ELF-1 (cell line): ENCODE measurements at places on chromosomes 6 and 20.

DNA sequence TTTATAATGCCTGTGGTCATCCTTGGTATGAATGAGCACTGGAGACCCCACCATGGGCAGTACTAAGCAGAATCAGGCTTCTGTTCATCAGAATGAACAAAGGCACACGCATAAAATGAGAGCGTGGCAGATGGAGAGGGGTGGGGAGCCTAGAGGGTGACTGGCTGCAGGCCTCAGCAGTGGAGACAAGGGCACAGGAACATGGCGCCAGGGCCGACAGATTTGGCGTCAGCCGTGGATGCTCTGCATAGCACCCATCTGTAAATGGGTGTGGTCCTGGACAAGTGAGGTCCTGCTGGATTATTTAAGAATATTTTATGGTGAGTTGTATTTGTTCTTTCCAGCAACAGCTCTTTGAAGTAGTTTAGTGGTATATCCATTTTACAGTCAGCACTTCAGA, 33.1 kb downstream of the E2F3 start:
- no peak for DNase-seq

GRCh38 chr20:38001981-38002380, 31.3 kb downstream of the TTI1 start:
- no peak for DNase-seq

GRCh38 chr6:154815938-154816820, 83.0 kb downstream of the SCAF8 start:
- DNase-seq, result no peak

DNA sequence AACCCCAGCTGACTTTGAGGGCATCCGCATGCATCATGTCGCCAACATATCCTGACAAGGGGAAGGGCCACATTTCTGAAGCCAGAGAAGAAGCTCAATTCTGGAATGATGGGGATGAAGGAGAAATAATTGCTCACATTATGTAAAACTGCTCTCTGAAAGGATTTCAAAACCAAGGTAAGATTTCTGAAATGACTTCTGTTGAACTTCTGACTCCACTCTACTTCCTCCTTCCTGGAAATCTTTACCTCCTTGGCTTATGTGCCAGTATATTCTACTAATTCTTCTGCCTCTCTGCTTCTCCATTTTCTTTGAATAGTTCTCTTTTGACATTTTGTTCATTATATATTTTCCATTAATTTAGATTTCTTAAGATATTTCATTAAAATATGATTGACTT, 31.9 kb downstream of the HLA-DPB1 start:
- DNase-seq, result no peak

DNA sequence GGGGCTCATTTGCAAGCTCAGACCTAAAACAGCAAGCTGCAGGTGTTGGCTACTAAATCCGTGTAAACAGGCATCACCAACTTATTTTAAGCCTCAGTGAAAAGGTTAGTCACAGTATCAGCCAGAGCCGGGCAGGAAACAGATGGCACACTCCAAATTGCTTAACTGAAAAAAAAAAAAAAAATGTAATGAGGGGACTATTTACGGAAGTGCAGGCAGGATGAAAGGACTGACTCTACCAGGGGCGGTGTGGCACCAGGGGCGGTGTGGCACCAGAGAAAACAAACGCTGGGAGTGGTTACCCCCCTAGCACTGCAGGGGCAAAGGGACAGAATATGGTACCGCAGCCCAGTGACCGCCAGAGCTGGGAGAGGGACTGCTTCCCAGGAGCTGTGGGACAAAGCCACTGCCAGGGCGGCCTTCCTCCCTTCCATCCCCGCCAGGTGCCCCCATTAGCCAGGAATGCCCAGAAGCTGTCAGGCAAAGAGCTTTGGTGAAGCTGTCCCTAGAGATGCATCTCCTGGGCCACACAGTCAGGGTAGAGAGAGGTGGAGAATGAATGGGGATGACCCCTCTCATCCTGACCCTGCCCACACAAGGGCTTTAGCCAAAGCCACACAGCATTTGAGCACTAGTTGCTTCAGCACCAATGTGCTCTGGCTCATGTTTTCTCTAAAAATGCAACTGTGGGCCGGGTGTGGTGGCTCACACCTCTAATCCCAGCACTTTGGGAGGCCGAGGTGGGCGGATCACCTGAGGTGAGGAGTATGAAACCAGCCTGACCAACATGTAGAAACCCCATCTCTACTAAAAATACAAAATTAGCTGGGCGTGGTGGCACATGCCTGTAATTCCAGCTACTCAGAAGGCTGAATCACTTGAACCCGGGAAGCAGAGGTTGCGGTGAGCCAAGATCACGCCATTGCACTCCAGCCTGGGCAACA, 39.6 kb upstream of the GFOD1 start:
- DNase-seq, result no peak

DNA sequence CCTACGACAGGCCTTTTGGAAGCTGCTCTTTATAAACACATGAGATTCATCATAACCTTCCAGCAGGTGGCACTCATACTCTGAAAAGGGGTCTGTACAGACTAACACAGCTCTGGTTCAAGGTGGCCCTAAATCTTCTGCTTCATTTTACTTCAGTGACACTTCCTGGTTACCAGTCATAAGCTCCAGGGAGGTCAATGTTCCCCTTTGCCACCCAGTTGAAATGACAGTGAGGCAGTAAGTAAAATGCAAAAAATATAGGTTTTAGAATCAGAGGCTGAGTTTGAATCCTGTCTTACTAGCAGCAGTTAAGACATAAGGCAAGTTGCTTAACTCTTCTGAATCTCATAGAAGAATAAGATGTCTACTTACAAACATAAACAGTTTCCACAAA, 132.8 kb downstream of the CDK19 start:
- DNase-seq, result peak; percentile 46

DNA sequence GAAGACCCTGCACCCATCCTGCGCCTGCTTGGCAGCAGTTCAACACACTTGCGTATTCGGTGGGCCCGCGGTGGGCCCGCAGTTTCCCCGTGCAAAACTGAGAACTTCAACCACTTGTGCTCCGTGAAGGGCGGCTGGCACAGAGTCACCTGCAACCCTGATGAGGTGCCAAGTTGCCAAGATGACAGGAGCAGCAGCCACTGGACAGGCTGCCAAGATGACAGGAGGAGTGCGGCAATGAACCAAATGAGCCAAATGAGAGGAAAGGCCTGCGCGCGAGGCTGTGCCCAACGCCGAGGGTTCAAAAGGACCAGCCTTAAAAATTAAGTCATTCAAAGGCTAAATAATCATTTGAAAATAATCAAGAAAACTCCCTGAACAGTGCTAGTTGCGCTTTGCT, 20.1 kb downstream of the DIDO1 start:
- no peak for DNase-seq

- no peak for DNase-seq
These were observed 100.0 kb downstream of the ARMC2 start for GRCh38 chr6:108948181-108948661.

DNA sequence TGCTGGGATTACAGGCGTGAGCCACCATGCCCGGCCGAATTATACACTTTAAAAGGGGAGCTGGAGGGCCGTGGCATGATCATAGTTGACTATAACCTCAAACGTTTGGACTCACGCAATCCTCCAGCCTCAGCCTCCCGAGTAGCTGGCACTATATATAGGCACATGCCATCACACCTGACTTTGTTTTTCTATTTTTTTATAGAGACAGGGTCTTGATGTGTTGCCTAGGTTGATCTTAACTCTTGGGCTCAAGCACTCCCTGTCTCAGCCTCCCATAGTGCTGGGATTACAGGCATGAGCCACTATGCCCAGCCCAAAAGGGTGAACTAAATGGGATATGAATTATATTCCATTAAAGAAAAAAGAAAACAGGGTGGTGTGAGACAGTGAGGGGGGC, 7.8 kb downstream of the PTGIS start:
- no peak for DNase-seq

- DNase-seq, result no peak
These were observed 45.3 kb downstream of the ZNF292 start for GRCh38 chr6:87200469-87201175.

DNA sequence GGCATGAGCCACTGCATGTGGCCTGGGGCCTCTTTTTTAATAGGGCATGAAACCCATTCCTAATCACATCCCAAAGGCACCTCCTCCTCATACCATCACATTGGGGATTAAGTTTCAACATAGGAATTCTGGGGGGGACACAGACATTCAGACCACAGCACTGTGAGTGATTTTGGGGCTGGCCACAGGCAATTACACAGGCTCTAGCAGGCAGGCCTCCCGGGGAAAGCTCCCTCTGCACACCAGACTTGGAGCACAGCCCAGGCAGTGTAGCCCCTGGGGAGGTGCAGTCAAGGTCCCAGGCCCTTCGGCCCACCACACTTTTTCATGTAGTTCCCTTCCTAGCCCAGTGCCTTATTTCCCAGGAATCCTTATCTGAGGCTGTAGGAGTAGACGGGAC, 5.5 kb downstream of the SFT2D1 start:
- DNase-seq, result no peak

GRCh38 chr6:142821164-142821716, 123.7 kb downstream of the HIVEP2 start:
- DNase-seq, result no peak

GRCh38 chr6:77466451-77467437, 3.5 kb upstream of the HTR1B start:
- peak; percentile 39 for DNase-seq

DNA sequence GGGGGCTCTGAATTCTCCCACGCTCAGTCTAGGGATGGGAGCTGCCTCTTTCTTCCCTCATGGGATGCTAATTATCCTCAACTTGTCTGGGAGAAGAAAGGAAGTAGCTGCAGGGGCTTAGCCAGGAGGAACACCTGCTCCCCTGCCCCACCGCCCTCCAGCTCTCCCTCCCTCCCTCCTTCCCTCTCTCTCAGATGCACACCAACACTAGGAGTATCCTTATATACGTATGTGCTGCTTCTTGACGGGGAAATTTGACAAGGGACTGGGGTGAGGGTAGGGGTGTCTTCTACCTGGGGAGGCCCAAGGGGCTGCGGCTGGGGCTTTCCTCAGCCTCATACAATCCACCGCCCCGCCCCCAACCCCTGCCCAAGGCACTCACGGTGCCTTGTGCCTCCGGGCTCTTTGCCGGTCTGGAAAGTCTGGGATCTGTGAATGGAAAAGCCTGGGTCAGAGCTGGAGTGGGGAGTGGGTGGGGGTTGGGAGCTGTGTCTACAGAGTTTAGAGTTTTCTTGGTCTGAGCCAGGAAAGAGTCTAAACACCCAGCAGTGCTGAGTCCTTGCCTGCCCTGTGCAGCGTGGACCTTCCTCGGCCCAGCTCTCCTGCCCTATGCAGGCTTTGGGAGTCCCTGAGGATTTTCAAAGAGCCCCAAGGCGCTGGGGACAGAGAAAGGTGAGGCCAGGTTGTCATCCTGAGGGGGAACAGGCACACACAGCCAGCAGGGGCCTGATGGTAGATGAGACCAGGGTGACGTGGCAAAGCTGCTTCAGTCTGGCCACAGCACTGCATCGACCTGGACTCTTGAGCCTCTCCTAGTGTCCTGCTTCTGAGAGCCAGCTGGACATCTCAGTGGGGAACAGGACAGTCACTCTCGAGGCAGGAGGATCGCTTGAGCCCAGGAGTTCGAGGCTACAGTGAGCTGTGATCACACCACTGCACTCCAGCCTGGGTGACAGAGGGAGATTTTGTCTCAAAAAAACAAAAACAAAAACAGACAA, 29.3 kb upstream of the EMILIN3 start:
- DNase-seq, result peak; percentile 82

GRCh38 chr20:50932691-50933280, 1.5 kb upstream of the ADNP start:
- no peak for DNase-seq

DNA sequence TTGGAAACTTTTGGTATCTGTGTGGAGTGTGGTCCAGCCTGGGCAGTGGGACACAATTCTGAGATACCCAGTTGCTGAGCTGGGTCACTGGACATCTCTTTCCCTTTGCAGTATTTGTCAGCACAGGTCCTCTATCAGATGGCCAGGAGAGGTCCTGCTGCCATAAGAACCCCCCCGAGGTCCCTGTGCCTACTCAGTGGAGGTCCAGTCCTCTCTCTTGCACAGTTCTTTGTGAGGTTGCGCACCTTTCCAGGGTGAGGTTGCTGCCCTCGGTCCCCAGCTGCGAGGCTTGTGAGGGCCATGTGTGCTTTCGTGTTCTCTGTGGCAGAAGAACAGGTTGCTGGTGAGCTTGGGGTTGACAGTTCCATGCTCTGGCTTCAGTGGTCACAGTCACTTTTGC, 320.6 kb downstream of the QKI start:
- DNase-seq, result no peak

GRCh38 chr6:150881911-150882481, 16.5 kb downstream of the MTHFD1L start:
- peak; percentile 65 for DNase-seq

DNA sequence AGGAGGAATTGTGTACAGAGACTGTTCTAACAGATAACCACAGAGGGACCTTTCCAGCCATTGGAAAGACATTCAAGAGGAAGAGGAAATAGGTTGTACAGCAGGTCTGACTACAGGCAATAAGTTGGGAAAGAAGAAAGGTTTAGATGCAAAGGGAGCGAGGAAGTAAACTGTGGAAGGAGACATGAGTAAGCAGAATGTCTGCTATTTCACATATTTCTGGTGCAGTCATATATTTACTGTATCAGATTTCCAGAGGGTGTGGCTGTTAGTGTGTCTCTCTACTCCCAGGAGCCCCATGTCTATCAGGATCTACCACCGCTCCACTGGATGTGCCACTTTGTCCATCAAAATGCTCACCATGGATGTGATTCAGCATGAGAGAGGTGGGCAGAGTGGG, 25.9 kb downstream of the MRS2 start:
- no peak for DNase-seq

DNA sequence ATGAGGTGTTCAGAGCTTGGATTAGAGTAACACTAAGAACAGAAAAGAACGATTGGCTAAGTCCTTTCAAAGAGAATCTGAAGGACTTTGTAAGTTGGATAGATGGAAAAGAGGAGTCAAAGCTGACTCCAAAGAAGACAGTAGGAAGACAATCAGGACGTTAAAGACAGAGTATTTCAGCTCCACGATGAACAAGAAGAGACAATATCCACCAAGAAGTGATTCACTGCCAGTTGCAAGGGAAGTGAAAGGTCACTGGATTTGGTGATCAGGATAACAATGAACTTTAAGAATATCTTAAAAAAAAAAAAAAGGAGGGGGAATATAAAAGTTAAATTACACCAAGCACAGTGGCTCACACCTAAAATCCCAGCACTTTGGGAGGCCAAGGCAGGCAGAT, 17.9 kb downstream of the REPS1 start:
- no peak for DNase-seq

DNA sequence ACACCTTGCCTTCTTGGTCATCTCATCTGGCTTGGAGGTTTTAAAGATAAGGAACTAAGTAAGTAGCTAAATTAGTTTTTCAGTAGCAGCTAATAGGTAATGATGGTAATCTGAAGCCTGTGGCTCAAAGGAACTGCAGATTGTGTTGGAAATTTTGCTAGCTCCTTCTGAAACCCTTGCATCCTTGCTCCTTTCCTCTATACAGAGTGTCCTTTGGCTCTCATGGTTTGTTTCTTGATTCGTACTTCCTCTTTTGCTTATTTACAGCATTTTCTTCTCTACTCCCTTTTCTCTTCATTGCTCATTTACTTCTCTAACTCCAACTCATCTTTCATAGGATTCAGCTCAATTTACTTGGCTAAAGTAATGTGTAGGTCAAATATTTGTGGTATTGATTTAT, 19.0 kb downstream of the LRRC1 start:
- DNase-seq, result no peak

GRCh38 chr20:478949-479429, 16.7 kb upstream of the TBC1D20 start:
- no peak for DNase-seq
